IPS-NIHi11 (cell line): ENCODE measurements at places on chromosomes 13 and 19.

GRCh38 chr13:90622541-90622940 is 724.9 kb upstream of the MIR17HG start:
- no peak for DNase-seq

- no peak for DNase-seq
These were observed 2040.3 kb upstream of the PCDH20 start for GRCh38 chr13:63455938-63456337.

DNA sequence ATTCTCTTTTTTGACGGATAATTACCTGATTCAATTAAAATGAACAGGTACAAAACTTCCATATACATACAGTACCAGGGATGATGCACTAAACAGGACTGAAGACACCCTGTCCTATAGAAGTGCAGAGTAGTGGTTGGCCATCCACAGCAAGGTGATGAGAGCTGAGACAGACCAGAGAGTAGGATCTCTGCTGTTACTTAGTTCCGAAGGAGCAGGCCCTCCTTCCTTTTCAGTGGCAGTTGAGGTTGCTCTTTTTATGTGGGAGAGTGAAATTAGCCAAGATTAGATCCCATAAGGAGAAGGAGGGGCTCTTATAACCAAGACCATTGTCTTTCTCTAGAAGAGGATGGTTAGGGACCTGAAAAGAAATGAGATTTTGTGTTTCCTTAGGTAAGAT is 4.0 kb downstream of the PDS5B start:
- DNase-seq, result no peak

- DNase-seq, result no peak
These were observed 7.6 kb downstream of the LYPD3 start for GRCh38 chr19:43457809-43458208.

- DNase-seq, result no peak
These were observed 162.8 kb upstream of the SOX1 start for GRCh38 chr13:111904166-111904565.

- no peak for DNase-seq
These were observed 682 bp upstream of the CABP5 start for GRCh38 chr19:48044561-48044960.

GRCh38 chr19:883661-884211 is 9.3 kb downstream of the MED16 start:
- DNase-seq, result peak; percentile 54

DNA sequence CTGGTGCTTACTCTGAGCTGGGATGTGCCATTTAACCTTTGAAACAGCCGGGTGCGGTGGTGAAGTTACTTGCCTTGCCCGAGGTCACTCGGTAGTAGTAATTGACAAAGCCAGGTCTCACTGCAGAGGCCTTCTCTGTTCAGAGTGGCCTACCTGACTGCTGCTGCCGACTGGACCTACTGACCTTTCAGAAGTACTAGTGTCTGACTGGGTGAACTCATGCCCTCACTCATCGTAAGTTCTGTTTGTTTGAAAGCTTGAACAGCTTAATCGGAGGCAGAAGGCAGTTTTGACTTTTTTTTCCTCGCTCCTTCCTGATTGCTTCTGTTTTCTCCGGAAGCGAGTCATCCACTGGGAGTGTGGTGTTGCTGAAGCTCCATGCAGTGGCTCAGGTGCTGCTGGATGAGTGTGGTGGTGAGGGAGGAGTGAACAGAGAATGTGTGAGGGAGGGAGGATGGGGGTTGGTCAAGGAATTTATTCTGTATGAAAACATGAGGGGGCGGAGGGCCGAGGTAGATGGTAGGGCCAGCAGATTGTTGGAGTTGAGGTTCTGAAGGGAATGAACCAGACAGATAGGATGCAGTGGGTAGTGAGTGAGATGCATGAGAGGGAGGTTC is 2.7 kb downstream of the SPINT2 start:
- DNase-seq, result no peak

- no peak for DNase-seq
These were observed 7.0 kb upstream of the ZNF444 start for GRCh38 chr19:56133858-56134653.

DNA sequence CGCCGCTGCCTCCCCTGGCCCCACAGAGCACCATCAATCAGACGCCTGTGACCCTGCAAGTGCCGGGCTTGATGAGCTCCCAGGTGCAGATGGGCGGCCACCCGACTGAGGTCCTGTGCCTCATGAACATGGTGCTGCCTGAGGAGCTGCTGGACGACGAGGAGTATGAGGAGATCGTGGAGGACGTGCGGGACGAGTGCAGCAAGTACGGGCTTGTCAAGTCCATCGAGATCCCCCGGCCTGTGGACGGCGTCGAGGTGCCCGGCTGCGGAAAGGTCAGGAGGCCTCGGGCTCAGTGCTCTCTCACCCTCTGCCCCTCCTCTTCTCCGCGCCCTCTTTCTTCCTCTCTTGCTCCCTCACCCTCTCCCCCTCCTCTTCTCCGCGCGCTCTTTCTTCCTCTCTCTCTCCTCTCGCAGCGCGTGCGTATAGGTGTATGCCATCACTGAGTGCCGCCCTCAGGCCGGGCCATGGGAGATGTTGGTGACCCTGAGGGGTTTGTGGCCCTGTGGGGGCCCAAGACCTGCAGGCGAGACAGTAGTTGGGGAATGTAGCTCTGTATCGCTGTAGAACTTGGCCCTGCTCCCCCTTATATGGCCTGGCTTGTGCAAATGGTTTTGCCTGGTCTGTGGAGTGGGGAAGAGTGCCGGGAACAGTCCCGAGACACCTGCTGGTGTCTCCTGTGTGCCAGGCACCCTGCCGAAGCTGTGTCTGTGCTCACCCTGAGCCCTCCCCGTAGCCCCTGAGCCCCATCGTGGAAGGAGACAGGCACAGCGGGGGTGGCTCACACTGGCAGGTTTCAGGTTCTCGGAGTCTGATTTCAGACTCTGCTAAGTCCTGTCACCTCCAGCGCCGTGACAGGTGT is 5.4 kb upstream of the EPN1 start:
- no peak for DNase-seq

DNA sequence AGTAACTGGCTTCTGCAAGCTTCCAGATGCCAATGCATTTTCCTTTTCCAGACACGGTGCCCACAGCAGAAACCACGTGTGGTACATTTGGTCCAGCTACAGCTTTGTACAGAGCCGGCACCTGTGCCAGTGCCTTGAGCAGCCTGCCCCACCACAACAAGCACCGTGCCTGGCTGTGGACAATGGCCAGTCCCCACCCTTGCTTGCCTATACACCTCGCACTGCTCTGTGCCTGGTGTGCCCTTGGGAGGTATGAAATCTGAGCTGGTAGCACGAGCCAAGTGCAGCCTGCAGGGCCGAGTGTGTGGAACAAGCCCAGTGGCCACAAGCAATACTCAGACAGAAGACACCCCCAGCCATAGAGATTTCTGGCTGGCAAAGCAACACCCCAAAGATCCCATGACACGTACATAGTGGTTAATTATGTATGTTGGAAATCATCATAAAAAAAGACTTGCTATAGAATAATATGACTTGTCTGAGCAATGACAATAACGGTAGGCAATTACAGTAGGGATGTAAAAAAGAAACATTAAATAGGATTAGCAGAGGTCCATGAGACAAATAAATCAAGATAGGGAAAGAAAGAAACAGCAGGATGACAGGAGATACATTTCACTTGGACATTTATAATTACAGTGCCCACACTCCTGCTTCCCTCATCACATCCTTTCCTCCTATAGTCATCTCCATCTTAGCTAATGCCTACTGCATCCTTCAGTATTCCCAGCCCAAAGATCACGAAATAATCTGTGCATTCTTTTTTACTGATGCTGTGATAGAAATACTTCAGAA is 1399.5 kb downstream of the PCDH9 start:
- no peak for DNase-seq

DNA sequence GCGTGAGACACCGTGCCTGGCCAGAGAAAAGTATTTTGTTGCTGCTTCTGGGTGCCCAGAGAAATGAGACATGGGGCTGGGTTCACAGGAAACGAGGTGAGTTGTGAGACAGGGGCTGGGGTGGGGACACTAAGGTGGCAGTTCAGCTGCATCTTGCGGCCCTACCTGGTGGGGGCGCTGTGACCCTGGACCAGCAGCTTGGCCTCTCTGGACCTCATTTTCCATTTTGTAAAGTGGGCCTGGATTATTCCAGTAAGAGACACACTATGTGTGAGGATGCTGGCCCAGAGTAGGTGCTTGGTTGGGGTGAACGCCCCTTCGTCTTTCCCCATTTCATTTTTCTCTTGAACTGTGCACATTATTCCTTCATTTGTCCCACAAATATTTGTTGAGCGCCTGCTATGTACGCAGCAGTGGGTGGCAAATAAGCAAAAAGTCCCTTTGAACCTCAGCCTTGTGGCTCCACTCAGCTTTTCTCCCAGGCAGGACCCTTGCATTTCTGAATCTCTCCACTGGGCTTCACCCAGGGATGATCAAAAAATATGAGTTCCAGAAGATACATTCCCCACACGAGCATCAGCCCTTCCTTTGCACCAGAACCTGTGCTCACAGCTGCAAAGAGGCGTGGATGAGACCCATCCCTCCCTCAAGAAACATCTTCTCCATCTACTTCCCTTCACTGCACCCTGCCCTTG is 26.6 kb upstream of the OR10H1 start:
- no peak for DNase-seq

DNA sequence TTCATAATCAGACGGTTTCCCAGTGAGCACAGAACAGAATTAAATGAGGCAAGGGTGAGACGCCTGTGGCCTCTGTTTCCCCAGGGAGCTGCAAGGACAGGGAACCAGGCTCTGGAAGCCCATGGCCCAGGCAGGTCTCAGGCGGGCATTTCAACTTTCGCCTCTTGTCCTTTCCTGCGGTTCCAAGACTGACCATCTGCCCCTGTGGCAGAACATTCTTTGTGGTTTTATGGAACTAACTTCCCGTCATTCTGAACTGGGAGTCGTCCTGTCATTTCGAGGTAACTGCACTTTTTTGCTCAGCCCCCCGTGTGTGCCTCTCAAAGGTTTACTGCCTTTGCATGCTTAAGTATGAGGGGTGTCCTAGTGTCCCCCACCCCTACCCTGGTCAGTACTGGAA is 70.9 kb downstream of the KL start:
- no peak for DNase-seq

- no peak for DNase-seq
These were observed 33.4 kb upstream of the FRY start for GRCh38 chr13:31998131-31998530.

- DNase-seq, result peak; percentile 97
These were observed 4.4 kb downstream of the FUZ start for GRCh38 chr19:49808711-49809159.

DNA sequence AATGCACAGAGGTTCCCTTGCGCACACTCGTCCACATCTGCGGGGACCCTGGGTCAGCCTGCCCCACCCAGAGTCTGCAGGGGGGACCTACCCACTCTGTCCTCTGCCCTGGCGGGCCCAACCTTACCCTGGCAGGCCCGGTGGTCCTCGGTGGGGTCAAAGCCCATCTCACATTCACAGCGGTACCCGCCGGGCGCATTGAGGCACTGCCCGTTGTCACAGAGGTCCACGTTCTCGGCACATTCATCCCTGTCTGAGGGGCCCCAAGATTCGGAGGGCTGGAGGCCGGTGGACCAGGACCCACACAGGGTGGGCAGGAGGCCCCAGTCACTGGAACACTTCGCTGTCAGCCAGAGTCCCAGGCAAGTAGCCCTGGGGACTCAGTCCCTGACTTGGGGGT is 38.5 kb downstream of the FBN3 start:
- DNase-seq, result no peak

DNA sequence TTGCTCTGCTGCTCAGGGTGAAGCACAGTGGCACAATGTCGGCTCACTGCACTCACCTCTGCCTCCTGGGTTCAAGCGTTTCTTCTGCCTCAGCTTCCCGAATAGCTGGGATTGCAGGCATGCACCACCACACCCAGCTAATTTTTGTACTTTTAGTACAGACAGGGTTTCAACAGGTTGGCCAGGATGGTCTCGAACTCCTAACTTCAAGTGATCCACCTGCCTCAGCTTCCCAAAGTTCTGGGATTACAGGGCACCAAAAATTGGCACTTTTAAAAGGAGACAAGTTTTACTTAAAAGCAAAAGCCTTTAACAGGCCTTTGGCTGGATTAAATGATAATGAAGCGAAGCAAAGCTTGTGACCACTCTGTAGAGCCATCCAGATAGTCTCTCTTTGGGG is 12.5 kb upstream of the TSHZ3 start:
- DNase-seq, result no peak

- no peak for DNase-seq
These were observed 104.7 kb downstream of the RGCC start for GRCh38 chr13:41562083-41562482.

- DNase-seq, result no peak
These were observed 37.3 kb downstream of the KDM4B start for GRCh38 chr19:5006201-5006600.

- peak; percentile 95 for DNase-seq
These were observed at the start of gene GRIN3B for GRCh38 chr19:1000095-1000494. TSS of gene GRIN3B (plus strand) at chr19:1000419. CDS start at chr19:1000438, 19 bp downstream.

DNA sequence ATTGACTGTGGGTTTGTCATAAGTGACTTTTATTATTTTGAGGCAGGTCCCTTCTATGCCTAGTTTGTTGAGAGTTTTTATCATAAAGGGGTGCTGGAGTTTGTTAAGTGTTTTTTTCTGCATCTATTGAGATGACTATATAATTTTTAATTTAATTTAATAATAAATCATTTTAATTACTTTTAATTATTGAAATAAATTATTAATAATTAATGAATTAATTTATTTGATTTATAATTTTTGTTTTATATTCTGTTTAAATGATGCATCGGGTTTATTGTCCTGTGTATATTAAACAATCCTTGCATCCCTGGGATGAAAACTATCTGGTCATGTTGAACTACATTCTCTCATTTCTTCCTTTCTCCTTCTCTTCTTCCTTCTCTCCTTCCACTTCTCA is 1352.2 kb upstream of the PRR20A start:
- DNase-seq, result no peak

DNA sequence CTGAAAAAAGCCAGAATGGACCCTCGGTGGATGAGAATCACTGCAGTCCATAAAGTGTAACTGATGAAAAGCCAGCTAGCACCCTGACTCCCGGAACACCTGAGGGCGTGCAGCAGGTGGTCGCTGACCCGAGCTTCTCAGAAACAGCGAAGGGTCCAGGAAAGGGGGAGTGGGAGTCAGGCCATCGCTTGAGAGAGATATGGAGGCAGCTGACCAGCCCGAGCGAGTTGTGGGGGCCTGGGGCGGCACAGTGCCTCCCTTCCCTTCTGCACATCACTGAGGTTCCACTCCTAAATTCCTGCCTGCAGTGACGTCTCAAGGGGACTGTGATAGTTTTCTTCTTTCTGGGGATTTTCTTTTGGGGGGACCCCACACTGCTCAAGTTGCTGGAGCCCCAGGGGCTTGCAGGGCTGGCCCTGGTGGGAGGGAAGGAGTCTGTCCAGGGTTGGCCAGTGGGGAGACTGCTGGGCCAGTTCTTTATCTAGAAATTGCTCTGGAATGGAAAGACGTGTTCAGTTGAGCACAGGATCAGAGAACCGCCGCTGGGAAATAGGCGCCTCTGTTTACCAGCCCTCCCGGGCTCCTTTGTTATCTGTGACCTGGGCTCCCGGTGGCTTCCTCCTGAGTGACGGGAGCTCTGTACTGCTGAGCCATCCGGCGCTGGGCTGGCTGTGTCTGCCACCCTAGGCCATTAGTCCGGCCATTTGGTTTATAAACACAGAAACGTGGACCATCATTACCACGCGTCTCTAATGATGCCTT is 71.3 kb downstream of the RAB20 start:
- DNase-seq, result no peak
